Lower leg skin (tissue), 4 donors: ENCODE measurements at places on chromosomes 7 and 10.

DNA sequence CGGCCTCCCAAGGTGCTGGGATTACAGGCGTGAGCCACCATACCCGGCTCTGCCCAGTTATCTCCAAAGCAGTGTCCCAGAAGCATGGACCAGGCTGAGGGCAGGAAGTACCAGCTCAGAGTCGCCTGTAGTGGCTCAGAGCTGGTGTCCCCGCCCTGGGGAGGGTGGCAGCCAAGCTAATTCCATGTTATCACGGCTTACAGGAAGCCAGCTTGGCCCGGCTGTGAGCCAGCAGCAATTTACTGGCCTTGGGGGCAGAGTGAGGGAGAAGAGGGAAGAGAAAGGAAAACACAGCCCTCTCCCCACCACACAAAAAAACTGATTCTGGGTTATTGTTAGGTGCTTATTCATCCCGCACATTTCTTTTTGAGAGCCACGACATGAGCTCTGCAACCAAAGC, 88.1 kb downstream of the HIP1 start:
- no peak for DNase-seq

DNA sequence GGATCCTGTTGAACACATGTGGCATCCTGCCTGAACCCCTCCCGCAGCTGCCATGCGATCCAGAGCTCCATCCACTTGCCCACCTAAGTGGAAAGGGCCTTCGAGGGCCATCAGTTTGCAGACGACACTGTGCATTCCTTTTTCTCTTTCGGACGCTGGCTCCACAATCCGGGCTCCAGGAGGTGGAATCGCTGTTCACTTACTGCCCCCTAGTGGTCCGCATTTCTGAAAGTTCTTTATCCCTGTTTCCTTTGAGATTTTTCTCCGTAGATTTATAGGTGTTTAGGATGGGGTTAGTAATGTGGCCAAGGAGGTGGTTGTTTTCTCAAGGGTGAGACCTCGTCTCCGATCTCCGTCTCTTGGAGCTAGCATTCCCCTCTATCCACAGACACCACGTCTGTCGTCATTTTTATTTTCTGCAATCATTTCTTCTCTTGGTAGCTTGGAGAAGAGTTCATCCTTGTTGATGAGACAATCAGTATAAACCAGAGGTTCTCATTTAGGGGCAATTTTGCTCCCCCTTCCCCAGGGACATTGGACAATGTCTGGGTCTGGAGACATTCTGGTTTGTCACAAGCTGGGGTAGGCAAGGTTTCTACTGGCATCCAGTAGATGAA, 204.6 kb downstream of the ARHGAP21 start:
- DNase-seq = peak; percentile 44

- no peak for DNase-seq
Observed at GRCh38 chr10:42551582-42552187, 86.7 kb downstream of the ZNF33B start.

- no peak for DNase-seq
Observed at GRCh38 chr7:157399086-157399687, 62.4 kb downstream of the DNAJB6 start.

- DNase-seq = no peak
Observed at GRCh38 chr7:44618753-44619152, 12.3 kb downstream of the OGDH start.

DNA sequence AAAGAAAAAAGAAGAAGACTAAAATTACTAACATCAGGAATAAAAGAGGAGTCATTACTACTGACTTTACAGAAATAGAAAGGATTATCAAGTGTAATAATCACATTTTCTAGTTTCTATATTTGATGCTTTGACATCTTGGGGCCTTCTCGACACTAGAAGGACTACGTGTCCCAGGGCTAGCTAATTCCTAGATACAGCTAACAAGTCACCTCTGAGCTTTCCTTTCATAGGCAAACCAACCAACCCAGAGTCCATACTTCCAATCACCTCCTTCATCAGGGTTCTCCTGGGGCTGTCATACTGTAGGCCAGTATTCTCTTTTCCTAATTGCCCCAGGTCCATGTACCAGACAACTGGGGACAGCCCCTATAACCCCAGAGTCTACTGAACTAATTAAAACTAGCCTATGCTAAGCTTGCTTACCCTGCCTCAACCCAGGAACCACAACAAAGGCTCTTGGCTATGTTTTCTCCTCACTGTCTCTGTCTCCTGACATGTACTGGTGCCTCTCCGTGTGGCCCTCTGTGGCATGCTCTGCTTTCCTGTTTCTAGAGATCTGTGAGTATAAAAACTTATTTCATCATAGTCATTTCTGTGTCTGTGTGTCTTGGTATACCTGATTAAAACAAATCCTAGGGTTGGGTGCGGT, 6.7 kb upstream of the PARP12 start:
- DNase-seq = no peak

DNA sequence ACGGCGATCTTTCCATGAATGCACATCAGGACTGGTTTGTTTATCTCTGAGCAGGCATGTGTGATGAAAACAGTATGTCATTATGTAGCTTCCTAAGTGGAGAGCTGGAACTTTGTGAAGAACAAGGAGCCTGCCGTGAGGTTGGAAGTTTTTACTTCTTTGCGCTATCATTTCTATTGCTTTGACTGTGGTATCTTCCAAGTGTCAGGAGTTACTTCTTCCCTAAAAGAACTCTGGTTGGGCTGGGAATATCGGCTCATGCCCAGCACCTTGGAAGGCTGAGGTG, 167.4 kb upstream of the AHR start:
- no peak for DNase-seq
